ENCODE measurements at places on chromosomes 6 and 20.

DNA sequence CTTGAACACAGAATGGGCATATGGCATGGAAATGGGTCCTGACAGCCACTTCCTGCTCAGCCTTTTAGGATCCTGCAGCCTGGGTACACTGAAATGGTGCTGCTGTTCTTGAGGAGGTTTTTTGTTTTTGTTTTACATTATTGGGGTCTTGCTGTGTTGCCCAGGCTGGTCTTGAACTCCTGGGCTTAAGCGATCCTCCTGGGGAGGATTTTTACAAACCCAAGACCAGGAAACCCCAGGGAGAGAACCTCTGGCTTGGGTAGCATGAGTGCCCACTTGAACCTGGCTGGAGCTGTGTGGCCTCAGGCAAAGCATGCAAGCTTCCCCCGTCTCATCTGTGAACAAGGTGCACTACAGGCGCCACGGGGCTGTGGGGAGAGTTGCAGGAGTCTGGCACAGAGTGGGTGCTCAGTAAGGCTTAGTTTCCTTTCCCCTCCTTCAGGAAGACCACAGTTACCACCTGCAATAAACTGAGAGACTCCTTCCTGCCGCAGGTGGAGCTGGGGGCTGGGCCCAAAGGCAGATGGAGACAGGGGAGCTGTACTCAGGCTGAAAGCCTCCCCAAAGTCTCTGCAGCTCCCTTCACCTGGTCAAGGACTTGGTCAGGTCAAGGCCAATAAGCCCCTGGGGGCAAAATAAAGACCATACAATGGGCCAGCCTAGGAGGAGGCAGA is 1.8 kb downstream of the SLA2 start:
- no peak for DNase-seq

GRCh38 chr20:42005211-42005610 is 387.0 kb upstream of the CHD6 start:
- DNase-seq = no peak

DNA sequence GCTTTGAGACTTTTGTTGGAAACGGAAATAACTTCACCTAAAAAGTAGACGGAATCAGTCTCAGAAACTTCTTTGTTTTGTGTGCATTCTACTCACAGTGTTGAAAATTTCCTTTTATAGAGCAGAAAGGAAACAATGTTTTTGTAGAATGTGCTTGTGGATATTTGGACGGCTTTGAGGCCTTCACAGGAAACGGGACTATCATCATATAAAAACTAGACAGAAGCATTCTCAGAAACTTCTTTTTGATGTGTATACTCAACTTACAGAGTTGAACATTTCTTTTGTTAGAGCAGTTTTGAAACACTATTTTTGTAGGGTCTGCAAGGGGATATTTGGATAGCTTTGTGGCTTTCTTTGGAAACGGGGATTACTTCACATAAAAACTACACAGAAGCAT is 627.5 kb upstream of the ZNF337 start:
- DNase-seq = no peak

DNA sequence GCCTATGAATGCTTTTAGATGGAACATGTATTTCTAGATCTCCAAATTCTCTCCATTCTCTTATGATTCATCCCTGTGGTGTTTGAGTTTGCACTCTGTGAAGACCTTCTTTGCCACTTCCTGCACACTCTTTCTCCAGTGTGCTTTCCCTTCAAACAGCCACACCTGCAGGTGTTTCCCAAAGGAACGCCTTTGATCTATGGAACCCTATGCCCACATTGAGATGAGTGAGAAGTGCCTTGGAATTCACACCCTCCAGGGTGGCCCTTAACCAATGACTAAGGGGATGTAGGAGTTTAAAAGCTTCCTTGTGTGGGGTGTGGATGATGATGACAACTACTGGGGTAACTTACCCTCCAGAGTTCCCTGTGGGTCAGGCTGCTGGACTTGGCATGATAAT is 570.1 kb downstream of the DHX35 start:
- DNase-seq = no peak

DNA sequence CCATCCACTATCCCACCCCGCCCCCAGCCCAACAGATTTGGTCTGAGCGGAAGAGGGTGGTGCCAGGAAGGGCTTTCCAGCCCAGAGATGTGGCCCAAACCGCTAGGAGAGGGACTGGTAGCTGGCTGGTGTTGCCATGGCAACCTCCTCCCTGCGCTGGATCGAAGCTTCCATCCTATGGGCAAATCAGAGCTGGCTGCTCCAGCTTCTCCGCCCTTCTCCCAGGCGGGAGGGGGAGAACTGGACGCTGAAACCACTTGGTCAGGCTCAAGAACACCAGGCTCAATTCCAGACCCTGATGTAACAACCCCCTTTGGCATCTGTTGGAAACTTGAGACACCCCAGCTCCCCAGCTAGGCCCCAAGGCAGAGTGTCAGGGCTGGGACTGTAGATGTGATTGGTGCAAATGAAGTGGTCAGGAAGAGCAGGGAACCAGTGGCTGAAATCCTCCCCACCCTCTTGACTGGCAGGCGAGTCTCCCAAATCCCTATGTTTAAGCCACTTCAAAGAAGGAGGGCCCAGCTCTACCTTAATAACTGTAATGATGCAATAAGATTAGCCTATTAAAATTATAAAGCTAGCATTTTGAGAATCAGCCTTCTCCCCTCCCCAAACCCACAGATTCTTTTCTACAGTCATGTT is 4.2 kb downstream of the RIMS4 start:
- DNase-seq = no peak

DNA sequence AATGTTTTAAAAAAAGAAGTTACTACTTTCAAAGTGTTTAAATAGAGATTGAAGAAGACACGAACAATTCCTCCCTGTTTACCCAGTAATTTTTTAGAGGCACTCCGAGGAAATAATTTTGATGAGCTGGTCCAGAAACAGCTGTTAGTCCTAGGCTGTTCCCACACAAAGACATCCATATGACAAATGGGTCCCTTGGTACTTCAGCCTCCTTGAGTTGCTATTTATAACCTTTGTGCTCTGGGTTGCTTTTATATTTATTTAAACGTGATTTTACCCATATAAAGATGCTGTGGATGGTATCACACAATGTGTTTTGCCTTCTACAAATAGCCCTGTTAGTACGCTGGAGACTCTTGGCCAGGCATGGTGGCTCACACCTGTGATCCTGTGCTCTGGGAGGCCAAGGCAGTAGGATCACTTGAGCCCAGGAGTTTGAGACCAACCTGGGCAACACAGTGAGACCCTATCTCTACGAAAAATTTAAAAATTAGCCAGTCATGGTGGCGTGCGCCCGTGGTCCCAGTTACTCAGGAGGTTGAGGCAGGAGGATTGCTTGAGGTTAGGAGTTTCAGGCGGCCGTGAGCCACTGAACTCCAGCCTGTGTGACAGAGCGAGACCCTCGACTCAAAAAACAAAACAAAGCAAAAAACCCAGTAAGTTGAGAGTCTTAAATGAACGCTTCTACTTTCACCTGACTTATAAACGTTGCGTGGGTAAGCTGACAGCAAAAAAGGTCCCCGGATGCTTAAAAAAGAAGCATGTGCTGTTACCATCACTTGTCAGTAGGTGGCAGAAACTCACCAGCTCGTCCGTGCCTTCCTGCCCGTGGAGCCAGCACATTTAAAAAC is 56.9 kb upstream of the ARMH2 start:
- DNase-seq = peak; percentile 44

- DNase-seq = no peak
Measured at GRCh38 chr20:33693741-33694638, 7.8 kb upstream of the E2F1 start.

DNA sequence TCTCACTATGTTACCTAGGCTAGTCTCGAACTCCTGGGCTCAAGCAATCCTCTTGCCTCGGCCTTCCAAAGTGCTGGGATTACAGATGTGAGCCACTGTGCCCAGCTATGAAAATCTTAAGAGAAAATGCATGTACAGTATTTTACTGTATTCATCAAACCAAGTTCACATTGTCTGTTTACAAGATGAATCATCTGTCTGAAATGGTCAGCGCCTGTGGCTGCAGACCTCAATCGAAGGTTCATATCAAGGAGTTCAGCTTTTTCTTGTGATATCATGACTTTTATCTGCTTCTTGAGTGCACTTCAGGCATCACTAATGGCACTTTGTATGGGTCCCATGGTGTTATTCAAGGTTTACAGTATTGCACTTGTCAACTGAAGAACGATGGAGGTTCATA is 155.1 kb downstream of the SLC16A10 start:
- no peak for DNase-seq

GRCh38 chr20:36591854-36592641 is 13.5 kb upstream of the RAB5IF start:
- no peak for DNase-seq

DNA sequence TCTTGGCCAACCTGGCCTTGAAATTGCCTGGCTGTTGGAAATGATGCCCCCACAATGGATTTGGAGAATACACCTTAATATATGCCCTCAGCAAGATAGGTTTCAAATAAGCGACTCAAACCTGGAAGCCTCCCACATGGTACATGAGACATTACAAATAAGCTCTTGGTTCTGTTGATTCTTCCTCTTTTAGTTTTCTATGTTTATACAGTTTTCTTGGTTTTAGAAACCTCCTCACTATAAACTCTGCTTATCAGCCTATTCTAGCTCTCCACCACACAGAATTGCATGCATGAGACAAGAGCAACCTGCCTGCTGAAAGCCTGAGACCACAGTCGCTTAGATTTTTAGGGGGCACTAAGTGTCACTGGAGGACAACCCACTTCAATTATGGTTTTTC is 108.8 kb upstream of the PREP start:
- DNase-seq = no peak

DNA sequence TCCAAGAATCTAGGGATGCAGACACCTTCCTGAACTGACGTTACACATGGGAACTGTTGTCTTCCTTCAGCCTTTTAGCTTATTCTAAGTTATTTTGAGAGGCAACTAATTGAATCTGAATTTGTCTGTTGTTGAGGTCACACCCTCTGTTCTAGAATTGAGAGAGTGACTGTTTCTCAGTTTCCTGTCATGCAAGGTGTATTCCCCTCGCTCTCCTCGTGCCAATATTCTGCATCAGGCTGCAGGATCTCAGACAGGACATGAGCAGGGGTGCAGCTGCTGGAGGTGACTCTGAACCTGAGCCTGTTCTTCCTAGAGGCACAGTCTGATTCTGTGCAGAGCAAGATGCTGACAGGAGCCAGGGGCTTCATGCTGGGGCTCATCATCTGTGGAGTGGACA is 52.5 kb downstream of the HLA-DPB1 start:
- no peak for DNase-seq

- no peak for DNase-seq
Measured at GRCh38 chr20:43974695-43975094, 60.0 kb downstream of the TOX2 start.

DNA sequence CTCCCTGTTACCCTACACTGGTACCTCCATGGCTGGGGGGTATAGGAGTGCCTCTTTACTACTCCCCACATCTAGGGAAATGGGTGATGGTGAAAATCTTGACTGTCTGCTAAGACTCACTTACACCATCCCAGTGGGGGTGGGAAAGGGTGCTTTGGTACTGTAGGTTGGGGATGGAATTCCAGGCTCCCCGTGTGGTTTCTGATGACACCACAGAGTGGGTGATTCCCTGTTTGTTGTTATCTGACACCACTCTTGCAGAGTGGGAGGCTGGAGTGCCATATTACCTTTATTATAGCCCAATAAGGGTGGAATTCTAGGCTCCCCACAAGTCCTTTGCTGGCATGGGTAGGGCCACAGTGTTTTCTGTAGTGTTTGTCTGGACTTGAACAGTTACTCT is 264.6 kb upstream of the MAN1A1 start:
- DNase-seq = no peak

DNA sequence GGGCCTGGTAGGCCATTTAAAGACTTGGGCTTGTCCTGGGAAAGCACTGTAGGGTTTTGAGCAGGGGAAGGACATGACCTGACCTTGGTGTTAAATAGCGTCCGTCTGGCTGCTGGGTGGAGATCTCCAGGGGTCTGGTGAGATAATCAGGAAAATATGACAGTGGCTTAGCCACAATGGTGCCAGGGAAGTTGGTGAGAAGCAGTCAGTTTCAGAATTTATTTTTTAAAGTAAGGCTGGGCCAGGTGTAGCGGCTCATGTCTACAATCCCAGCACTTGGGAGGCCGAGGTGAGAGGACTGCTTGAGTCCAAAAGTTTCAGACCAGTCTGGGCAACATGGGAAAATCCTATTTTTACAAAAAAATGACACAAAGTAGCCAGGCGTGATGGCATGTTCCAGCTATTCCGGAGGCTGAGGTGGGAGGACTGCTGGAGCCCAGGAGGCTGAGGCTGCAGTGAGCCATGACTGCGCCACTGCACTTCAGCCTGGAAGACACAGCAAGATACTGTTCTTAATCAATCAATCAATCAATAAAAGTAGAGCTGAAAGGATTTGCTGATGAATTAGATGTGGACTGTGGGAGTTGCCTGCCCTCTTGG is 41.4 kb downstream of the BCL2L1 start:
- DNase-seq = no peak

DNA sequence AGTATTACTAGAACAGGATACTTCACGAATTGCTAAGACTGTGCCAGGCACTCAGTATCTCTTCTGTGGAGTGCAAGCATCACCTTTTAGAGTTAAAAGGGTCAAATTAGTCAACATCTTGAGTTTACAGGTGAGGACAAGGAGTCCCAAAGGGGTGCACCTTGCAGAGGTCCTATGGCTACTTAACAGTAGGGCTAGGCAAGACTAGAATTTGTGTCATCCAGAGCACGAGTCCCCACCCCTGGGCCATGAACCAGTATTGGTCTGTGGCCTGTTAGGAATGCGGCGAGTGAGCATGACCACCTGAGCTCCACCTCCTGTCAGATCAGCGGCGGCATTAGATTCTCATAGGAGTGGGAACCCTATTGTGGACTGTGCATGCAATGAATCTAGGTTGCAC is 10.5 kb upstream of the DSTN start:
- DNase-seq = no peak

DNA sequence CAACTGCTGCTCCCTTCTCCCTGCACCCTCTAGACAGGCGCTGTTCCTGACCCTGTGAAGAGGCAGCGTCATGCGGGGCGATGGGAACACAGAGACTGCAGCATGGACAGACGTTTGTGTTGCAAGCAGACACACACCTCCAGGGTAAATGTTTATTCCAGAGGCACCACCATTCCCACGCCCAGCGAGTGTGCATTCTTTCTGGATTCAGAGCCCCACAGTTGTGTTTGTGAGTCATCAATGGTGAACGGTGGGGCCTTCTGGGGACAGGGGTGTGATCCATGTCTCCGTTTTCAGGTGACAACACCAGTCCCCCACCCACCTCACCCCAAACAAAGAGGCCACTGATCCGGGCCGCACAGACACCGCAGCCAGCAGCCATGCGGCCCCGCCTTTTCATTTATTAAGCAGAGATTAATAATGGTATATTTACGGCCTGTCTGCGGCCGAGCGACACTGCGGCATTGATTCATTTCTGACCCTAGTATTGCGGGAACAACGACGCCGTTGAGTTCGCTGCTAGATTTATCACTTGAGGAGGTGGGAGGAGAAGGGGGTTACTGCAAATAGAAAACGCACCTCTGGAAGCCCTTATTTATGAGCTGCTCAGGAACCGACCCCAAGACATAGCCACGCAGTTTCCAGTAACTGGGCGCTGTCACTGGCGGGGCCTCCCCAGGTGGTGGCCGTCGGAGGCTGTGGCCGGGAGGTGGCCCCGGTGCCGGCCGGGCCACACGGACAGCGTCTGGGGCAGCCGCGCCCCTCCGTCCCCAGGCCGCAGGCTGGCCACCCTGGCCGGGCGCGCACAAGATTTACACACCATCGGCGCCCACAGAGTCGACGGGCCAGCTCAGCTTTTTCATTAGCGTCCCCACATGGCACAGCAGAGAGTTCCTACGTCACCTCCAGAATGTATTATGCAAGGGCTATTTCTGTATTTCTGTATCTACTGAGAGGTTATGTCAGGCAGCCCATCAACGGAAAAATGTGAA is 367.6 kb downstream of the THBS2 start:
- no peak for DNase-seq

GRCh38 chr20:25178563-25179438 is 16.7 kb upstream of the ENTPD6 start:
- DNase-seq = peak; percentile 70
